Activated CD8-positive, alpha-beta T cell treated with anti-CD3 and anti-CD28 coated beads for 36 hours (primary cell): ENCODE measurements at places on chromosomes 4 and X. TPM values are rescaled to one million over a fixed set of nuclear protein-coding genes. Genes with fewer than 3 reads are reported as not detected.
A peak's percentile ranks its signal among the peaks of the same experiment; 100 is the strongest.

F8A2 gene
- total RNA-seq = not detected

LDOC1 gene
- total RNA-seq = 2.4 TPM

STEEP1 gene
- 19.2 TPM for total RNA-seq

MAP7D3 gene
- 13.4 TPM for total RNA-seq

USP9X gene
- 60.5 TPM for total RNA-seq

GAGE12F gene
- not detected for total RNA-seq

ERVMER34-1 gene
- total RNA-seq = 0.07 TPM

RIPPLY1 gene
- total RNA-seq = not detected

IGSF1 gene
- total RNA-seq = not detected

C1QTNF7 gene
- not detected for total RNA-seq

TMEM129 gene
- total RNA-seq = 18.2 TPM

ADGRL3 gene
- total RNA-seq = not detected

CSAG2 gene
- total RNA-seq = not detected

C4orf54 gene
- not detected for total RNA-seq

FANCB gene
- total RNA-seq = 15.1 TPM

GRCh38 chr4:41039317-41039716 lies 175.0 kb downstream of the APBB2 start:
- H3K27me3 ChIP-seq = peaks cover under 1% of the 10 kb centered on the region
- no peaks in the 10 kb centered on the region for H3K36me3 ChIP-seq
- H3K27ac ChIP-seq = no peak overlapping the region
- no peaks in the 10 kb centered on the region for H3K4me1 ChIP-seq

DNA sequence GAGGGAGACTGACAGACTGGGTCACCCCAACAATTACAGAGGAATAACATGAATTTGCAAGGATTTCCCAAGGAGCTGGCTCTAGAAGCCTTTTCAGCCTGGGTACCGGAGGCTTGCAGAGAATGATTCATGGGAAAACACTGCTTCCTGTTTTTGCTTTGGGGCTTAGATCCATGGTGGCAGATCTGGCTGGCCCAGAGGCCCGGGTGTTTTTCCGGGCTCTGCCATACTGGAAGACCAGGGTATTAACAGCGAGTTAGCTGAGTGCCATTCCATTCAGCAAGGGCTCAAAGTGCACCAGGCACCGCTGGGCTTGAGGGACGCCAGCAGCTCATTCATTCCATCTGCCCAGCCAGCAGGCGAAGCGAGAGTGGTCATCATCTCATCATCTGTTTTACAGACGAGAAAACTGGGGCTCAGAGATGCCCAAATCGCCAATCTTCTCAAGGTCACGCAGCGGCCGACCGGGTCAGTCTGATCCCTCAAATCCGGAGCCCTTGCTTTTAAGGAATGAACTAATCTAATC lies 1.3 kb downstream of the WDR1 start:
- peak overlapping the region; percentile 93 for H3K27ac ChIP-seq
- H3K36me3 ChIP-seq = peaks cover 58% of the 10 kb centered on the region
- H3K27me3 ChIP-seq = no peaks in the 10 kb centered on the region
- no peak for DNase-seq
- peak overlapping the region; percentile 97 for H3K4me3 ChIP-seq

- peaks cover 14% of the 10 kb centered on the region for H3K4me1 ChIP-seq
- H3K4me3 ChIP-seq = no peak overlapping the region
- H3K27ac ChIP-seq = no peak overlapping the region
- peaks cover 25% of the 10 kb centered on the region for H3K27me3 ChIP-seq
- no peaks in the 10 kb centered on the region for H3K36me3 ChIP-seq
These were observed 39.0 kb downstream of the CPLX1 start for GRCh38 chr4:786861-787300.

GRCh38 chr4:110798687-110799086 lies 175.8 kb upstream of the PITX2 start:
- H3K27me3 ChIP-seq = no peaks in the 10 kb centered on the region
- no peaks in the 10 kb centered on the region for H3K36me3 ChIP-seq
- H3K4me3 ChIP-seq = no peak overlapping the region
- H3K27ac ChIP-seq = no peak overlapping the region

DNA sequence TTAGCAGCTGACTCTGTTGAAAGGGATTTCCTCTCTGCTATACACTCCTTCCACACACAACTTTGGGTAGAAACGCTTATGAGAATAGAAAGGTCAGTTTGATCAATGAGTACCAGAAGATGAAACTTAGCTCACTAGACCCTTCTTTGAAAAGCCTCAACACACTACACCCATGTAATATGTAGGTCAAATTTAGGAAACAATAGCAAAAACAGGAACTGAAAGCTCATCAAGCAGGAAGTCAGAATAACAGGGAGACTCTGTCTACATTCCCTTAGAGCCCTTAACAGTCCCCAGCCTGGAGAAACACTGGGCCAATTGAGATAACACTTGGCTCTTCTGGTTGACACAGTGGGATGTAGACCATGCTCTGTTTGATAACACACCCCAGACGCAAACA lies 30.7 kb downstream of the SRPX2 start:
- no peak for DNase-seq
- no peak overlapping the region for H3K4me3 ChIP-seq
- peaks cover 4% of the 10 kb centered on the region for H3K4me1 ChIP-seq
- no peaks in the 10 kb centered on the region for H3K36me3 ChIP-seq

DNA sequence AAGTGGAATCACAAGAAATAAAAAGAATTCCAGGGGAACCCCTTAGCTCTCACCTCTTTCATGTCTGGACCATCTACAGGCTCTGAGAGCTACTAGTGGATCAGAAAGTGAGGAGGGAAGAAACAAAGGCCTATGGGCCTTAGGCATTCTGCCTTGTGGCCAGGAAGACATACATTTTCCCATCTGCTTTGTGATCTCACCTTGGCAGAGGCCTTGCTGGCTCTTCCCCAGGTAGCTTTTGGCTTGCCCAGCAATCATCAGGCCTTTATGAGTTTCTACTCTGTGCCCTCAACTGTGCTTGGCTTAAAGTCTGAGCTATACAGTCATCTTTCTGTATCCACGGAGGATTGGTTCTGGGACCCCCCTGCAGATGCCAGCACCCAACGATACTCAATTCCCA lies 28.3 kb upstream of the CD99L2 start:
- H3K4me1 ChIP-seq = no peaks in the 10 kb centered on the region
- DNase-seq = no peak
- H3K4me3 ChIP-seq = no peak overlapping the region
- no peaks in the 10 kb centered on the region for H3K36me3 ChIP-seq

DNA sequence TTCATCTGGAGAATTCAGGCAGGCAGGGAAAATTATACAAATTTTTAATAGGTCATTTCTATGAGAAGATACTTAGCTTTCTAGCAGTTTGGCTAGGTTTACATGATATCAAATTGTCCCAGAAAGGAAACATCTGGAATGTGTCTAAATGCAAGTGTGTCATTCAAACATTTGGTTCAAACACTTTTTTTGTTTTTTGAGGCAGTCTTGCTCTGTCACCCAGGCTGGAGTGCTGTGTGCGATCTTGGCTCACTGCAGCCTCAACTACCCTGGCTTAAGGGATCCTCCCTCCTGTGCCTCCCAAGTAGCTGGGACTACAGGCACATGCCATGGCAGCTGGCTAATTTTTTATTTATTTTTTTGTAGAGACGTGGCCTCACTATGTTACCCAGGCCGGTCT lies 31.6 kb downstream of the SPARCL1 start:
- H3K27me3 ChIP-seq = no peaks in the 10 kb centered on the region
- no peak for DNase-seq
- peaks cover 8% of the 10 kb centered on the region for H3K4me1 ChIP-seq

DNA sequence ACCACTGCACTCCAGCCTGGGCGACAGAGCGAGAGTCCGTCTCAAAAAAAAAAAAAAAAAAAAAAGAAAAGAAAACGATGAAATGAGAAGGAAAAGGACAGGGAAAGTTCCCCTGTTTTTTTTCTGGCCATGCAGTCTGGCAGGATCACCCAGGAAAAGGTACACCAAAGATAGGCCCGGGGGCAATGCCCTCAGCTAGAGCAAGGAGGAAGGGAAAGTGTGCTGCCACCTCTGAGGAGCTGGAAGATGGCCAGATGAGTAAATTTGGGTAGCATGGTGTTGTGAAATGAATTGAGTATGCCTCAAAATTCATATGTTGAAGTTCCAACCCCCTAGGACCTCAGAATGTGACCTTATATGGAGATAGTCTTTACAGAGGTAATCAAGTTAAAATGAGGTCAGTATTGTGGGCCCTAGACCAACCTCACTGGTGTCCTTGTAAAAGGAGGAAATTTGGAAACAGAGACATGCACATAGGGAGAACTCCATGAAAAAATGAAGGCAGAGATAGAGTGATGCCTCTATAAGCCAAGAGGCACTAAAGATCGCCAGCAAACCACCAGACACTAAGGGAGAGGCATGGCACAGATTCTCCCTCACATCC lies 28.9 kb downstream of the MAOB start:
- H3K4me3 ChIP-seq = no peak overlapping the region
- no peaks in the 10 kb centered on the region for H3K4me1 ChIP-seq
- no peaks in the 10 kb centered on the region for H3K36me3 ChIP-seq
- H3K27ac ChIP-seq = no peak overlapping the region

DNA sequence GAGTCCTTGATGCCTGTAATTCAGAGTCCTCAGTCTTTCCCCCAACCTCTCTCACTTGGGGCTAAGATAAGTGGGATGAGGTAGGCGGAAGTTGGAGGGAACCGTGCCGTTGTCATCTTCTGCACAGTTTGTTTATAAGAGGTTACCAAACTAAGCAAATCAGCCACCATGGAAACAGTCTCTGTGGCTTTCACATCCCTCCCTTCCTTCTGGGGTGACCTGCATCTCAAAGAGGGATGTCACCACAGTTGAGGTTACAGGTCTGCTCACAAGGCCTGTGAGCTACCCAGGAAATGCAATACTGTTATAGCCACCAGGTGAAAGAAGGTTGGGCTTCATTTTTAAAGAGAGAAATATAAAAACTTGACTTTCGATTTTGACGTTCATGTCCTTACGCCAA lies 26.3 kb downstream of the RTL5 start:
- no peak overlapping the region for H3K4me3 ChIP-seq
- H3K27me3 ChIP-seq = peaks cover 28% of the 10 kb centered on the region
- H3K4me1 ChIP-seq = peaks cover 46% of the 10 kb centered on the region
- DNase-seq = peak; percentile 68

DNA sequence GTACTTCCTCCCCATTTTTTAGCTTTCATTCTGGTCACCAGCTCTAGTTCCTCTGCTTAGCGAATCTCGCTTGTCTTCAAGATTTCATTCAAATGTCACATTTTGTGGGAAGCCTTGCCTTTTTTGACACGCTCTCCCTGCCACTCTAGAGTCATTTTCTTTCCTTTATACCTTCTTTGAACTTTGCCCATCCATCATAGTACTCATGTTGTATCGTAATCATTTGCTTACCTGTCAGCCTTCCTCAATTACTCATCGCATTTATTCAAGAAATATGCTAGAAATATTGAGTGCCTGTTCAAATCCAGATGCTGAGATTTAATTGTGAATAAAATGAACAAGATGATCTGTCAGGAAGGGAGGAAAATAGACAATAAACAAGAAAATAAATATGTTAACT lies 21.8 kb downstream of the TSPAN7 start:
- H3K27me3 ChIP-seq = no peaks in the 10 kb centered on the region
- no peaks in the 10 kb centered on the region for H3K4me1 ChIP-seq
- H3K36me3 ChIP-seq = no peaks in the 10 kb centered on the region
- no peak overlapping the region for H3K27ac ChIP-seq
- no peak overlapping the region for H3K4me3 ChIP-seq

- H3K4me1 ChIP-seq = peaks cover 4% of the 10 kb centered on the region
- H3K36me3 ChIP-seq = no peaks in the 10 kb centered on the region
- DNase-seq = no peak
- no peak overlapping the region for H3K27ac ChIP-seq
These were observed 215.4 kb downstream of the KDR start for GRCh38 chr4:54909961-54910360.

- H3K27ac ChIP-seq = no peak overlapping the region
- H3K27me3 ChIP-seq = no peaks in the 10 kb centered on the region
- no peaks in the 10 kb centered on the region for H3K4me1 ChIP-seq
- H3K36me3 ChIP-seq = no peaks in the 10 kb centered on the region
- DNase-seq = no peak
- H3K4me3 ChIP-seq = no peak overlapping the region
These were observed 427.9 kb upstream of the SLIT2 start for GRCh38 chr4:19823781-19824180.

GRCh38 chr4:26086621-26087441 lies 172.8 kb downstream of the SMIM20 start:
- DNase-seq = no peak
- H3K36me3 ChIP-seq = peaks cover 9% of the 10 kb centered on the region
- H3K27me3 ChIP-seq = peaks cover 24% of the 10 kb centered on the region
- no peak overlapping the region for H3K27ac ChIP-seq

- peak overlapping the region; percentile 14 for H3K27ac ChIP-seq
- no peak for DNase-seq
- no peaks in the 10 kb centered on the region for H3K27me3 ChIP-seq
These were observed 3.2 kb downstream of the ACOX3 start for GRCh38 chr4:8437281-8437680.

- peak overlapping the region; percentile 92 for H3K27ac ChIP-seq
- H3K36me3 ChIP-seq = no peaks in the 10 kb centered on the region
- H3K4me1 ChIP-seq = peaks cover 45% of the 10 kb centered on the region
- no peak for DNase-seq
These were observed 26.3 kb upstream of the TMEM131L start for GRCh38 chr4:153439831-153440230.

GRCh38 chr4:151864068-151864467 lies 103.3 kb upstream of the GATB start:
- no peak overlapping the region for H3K4me3 ChIP-seq
- no peaks in the 10 kb centered on the region for H3K36me3 ChIP-seq
- no peak for DNase-seq
- no peaks in the 10 kb centered on the region for H3K27me3 ChIP-seq

GRCh38 chrX:129723511-129723910 lies 15.3 kb upstream of the XPNPEP2 start:
- no peak overlapping the region for H3K27ac ChIP-seq
- H3K36me3 ChIP-seq = no peaks in the 10 kb centered on the region
- peaks cover 16% of the 10 kb centered on the region for H3K4me1 ChIP-seq
- no peak for DNase-seq
- no peak overlapping the region for H3K4me3 ChIP-seq

- no peaks in the 10 kb centered on the region for H3K27me3 ChIP-seq
- no peak overlapping the region for H3K27ac ChIP-seq
- H3K36me3 ChIP-seq = peaks cover 2% of the 10 kb centered on the region
- no peak for DNase-seq
These were observed 133.0 kb downstream of the RAPGEF2 start for GRCh38 chr4:159235779-159236368.

DNA sequence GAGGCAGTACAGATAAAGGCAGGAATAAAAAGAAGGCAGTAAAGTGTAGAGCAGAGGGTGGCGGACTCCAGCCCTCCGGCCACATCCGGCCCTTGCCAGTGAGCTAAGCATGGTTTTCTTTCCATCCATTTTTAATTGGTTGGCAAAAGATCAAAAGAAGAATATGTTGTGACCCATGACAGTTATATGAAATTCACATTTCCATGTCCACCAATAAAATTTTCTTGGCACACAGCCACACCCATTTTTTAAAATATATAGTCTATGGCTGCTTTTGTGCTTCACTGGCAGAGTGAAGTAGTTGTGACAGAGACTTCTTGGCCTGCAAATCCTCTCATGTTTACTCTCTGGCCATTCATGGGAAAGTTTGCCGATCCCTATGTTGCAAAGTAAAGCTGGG lies 29.8 kb downstream of the SLC9A6 start:
- no peaks in the 10 kb centered on the region for H3K27me3 ChIP-seq
- no peak overlapping the region for H3K27ac ChIP-seq
- peaks cover 14% of the 10 kb centered on the region for H3K36me3 ChIP-seq
- no peak overlapping the region for H3K4me3 ChIP-seq
